Cortex of kidney (tissue), 1 donor: ENCODE measurements at places on chromosomes 11 and 22.

DNA sequence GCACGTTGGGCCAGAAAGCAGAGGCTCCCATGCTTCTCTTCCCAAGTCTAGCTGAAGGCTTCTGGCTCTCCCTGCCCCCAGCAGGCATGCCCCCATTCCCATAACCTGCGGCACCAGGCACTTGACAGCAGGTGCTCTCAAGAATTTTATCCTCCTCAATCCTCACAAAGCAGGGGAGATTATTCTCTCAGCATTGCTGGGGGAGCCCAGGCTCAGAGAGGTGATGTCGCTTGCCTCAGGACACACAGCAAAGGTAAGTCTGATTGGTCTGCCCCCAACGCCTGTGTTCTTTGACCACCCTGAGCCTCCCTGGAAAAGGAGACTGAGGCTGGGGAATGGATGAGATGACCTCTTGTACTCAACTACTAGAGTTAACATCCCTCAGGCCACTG lies 4.8 kb downstream of the TST start:
- no peak for DNase-seq

DNA sequence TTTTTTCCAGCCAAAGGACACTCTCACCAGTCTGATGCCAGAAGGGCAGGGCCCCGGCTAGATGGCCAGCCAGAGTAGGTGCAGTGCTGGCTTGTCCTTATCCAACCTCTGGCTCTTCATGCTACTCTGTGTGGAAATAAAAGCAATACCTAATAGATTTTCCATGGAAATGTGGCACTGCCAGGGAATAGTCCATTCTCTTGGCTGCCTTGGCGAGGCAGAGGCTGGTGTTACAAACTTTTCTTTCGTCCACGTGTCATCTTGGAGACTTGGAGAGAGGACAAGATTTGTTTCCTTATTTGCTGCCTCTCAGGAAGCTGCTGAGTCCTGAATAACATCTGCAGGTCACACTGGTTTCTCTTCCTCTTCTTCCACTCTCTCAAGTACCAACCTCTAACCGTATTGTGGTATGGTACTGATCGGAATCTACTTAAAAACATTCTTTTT lies 17.2 kb upstream of the C1QTNF4 start:
- DNase-seq, result no peak

GRCh38 chr11:122048401-122048800 lies 67.6 kb downstream of the BLID start:
- no peak for DNase-seq

GRCh38 chr22:37742376-37743171 lies 45.7 kb downstream of the TRIOBP start:
- no peak for DNase-seq

- no peak for DNase-seq
Measured at GRCh38 chr22:38612217-38613006, 42.4 kb upstream of the DMC1 start.

DNA sequence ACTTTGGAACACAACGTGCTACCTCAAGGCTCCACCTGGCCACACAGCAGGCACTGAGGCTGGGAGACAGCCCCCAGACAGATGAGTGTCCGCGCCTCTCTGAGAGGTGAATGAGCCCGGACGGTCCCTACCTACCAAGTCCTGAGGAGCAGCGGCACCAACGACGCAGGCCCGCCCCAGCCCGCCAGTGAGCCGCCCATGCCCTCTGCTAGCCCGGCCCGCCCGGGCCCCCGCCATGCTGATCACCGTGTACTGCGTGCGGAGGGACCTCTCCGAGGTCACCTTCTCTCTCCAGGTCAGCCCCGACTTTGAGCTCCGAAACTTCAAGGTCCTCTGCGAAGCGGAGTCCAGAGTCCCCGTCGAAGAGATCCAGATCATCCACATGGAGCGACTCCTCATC lies at the start of gene DDI1:
DDI1 (plus strand) TSS at position 53 of the 400 bp plus-strand sequence; CDS start at position 236, 183 bp downstream.
- DNase-seq, result no peak

GRCh38 chr11:77187776-77188632 lies 60.0 kb downstream of the MYO7A start:
- no peak for DNase-seq

DNA sequence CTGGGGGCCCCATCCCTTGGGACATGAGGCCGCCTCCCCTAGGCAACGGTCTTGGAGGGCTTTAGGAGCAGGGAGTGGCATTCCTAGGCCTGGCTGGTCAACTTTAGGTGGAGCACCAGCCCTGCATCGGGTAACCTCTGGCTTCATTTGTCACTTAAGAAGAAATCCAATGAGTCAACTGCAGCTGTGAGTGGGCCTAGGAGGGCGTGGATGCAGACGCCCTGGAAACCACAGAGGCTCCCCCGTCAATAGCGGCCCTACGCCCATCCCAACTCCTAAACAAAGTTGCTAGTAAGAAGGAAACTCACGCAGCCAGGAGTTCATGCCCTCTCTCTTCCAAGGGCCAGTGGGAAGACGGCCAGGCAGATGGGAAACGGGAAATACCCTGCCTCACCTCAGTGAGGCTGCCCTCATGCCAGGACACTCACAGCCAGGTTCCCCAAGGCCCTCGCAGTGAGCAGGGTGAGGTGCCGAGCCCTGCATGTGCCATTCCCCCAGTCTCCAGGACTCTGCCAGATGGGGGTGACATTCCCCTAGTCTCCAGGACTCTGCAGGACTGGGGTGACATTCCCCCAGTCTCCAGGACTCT lies 20.8 kb downstream of the BID start:
- DNase-seq, result no peak

DNA sequence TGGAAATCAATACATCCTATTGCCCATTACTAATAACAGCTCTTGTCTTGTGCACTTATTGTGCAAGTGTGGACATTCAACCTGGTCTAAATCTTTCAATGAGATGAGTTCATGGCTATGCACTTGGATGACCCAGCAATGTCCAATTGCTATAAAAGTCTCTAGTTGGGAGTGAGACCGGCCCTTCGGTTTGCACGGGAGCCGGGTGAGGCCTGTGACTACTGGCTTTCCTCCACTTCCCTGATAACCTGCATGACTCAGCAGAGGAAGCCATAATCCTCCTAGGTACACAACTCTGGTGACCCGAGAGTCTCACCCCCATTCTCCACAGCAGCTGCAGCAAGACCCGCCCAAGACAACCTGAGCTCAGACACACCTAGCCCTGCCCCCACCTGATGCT lies 135.9 kb upstream of the PAX6 start:
- no peak for DNase-seq

DNA sequence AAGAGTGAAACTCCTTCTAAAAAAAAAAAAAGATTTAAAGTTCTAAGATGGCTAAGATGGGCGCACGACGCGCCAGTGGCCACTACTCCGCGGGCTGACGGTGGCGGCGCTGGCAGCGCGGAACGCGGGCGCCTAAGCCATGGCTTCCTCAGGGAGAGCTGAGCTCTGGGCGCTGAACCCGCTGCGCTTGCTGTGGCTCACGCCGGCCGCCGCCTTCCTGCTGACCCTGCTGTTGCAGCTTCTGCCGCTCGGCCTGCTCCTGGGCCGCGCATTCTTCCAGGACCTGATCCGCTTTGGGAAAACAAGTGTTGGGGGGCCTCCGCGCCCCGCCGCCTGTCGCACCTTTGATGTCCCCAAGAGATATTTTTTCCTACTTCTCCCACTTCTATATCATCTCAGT lies 19.5 kb downstream of the OOSP3 start:
- no peak for DNase-seq

DNA sequence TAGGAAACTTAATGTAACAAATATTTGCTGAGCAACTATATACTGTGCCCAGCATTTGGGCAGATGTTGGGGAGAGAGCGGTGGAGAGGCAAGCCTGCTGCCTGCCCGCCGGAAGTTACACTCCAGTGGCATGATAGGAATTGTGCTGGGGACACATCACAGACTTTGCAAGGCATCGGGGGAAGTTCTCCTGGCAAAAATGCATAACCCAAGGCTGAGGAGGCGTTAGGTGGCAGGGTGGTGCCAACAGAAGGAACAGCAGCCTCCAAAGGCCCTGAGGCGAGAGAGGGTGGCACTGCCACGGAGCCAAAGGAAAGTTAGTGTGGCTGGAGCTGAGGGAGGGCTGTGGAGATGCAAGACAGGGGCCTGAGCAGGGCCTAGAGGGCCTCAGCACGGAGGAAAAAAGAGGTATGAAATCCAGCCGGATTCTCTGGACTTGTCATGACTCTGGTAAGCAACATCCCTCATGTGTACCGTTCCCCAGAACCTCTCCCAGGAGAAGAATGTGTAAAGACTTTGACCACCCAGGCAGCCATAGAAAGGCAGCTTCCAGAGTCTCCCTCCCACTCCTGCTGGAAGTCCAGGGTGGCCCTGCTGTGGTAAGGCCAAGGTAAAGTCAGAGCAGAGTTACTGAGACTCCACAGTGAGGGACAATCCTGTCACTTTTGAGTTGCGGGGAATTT lies 76.1 kb upstream of the RAB1B start:
- no peak for DNase-seq

DNA sequence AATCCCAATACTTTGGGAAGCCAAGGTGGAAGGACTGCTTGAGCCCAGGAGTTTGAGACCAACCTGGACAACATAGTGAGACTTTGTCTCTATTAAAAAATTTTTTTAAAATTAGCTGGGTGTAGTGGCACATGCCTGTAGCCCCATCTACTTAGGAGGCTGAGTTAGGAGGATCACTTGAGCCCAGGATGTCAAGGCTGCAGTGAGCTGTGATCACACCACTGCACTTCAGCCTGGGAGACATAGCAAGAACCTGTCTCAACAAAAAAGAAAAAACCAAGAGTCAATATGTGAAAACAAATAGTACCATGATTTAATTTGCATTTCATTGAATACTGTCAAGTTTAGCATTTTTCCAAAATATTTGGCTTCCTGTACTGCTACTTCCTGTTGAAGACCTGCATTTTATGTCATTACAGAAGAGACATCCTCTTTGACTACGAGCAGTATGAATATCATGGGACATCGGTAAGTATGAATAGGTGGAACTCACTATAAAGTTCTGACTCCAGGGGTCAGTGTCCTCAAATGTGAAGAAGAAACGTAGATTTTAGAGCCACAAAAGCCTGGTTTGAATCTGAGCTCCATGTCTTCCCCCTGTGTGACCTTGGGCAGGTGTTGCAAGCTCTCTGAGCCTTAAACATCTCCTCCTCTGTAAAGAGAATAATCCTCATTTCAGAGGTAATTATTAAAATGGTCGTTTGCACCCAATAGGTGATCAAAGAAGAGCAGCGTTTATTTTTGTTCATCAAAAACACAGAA lies 16.0 kb downstream of the CDC45 start:
- DNase-seq, result no peak

GRCh38 chr11:20337526-20338154 lies 25.9 kb upstream of the HTATIP2 start:
- no peak for DNase-seq

GRCh38 chr11:36848660-36849059 lies 250.6 kb upstream of the RAG2 start:
- DNase-seq, result no peak

DNA sequence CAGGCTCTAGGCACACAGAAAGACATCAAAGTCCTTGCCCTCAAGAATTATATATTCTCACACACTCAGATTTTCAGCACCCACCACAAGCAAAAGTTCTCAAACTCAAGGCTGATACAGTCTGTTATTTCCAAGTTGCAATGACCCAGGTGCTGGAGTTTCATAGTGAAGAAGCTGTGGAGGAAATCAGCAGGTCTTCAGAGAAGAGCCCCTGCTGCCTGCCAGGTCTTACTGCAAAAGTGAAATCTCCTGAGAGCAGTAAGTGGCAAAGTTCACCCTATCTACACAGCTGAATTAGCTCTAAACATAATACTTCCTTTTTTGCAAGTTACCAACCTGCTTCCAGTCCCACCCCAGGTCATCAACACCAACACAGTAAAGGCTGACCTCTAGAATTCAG lies 64.6 kb downstream of the RPL27A start:
- DNase-seq, result no peak

DNA sequence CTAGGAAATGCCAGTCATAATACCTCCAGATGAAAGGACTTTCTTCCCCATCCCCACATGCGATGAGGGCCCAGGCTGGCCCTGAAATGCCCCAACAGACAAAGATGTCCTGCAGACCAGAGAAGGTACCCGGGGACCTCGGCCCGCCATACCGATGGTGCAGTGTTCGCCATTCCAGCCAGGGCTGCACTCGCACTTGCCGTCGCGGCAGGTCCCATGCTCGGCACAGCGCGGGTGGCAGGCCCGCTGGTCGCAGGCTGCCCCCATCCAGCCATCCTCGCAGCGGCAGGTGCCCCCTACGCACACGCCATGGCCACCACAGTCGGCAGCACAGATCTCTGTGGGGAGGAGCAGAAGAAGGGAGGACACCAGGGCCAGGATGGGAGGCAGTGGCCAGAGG lies 212.1 kb upstream of the NARS2 start:
- DNase-seq, result no peak

DNA sequence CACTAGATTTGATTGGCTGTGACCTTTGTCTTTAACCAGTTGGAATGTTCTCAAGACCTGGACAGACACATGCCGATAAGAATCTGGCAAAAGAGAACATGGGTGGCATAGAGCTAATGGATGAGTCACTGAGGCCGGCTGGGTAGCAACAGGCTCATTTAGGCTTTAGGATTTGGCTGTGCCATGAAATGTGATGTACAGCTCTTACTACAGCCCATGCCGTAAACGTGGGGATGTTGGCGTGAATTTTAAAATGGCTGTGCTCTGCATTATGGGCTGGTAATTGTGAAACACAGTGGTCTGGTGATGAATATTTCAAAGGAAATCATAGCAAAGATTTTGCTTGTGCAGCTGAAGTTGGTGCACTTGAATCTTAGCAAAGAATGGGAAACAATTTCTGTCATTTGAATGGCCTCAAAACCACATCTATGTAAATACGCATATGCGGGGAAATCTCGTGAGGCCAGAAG lies 332.4 kb downstream of the TBC1D22A start:
- no peak for DNase-seq

- no peak for DNase-seq
Measured at GRCh38 chr11:86577644-86578636, 94.5 kb downstream of the ME3 start.

DNA sequence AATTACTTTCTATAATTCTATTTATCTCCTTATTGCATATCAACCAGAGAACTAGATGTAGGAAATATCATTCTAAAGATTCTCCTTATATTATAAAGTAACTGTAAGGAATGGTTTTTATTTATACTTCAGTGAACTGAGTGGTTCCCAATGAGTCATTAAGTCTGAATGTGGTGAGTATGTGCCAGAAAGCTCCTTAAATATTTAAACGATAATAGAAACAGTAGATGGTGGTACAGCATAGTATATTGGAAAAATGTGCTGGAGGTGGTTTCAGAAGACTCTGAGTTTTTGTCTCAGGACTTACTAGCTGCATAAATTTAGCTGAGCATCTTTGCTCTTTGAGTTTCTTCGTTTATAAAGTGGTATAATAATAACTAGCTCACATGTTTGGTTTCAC lies 653.5 kb downstream of the FAM181B start:
- no peak for DNase-seq
